ENCODE measurements at places on chromosomes 1 and 21. TPM values are rescaled to one million over a fixed set of nuclear protein-coding genes. Genes with fewer than 3 reads are reported as not detected.

DNA sequence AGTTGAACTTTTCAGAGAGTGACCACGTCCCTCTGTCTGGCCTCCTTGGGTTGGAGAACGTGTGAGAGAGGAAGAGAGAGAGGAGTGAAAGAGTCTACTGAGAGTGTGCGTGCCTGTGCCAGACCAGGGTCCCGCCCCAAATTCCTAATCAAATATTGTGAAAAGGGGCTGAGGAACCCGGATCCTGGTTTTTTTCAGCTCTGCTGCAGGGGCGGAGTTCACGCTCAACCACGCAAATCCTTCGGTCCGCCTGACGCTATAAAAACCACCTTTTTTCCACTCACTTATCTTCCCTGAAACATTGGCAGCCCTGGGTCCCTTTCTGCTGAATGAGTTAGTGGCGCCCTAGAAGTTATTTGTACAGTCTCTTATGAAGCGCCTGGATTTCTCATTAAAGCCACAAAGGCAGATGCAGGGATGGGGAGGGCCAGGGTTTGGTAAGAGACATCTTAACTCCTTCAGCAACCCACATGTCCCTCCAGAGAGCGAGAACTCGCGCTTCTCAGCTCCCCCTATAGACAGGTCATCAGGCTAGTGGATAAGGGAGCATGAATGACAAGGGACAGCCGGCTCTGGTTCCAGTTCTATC is at the start of gene FMOD:
TSS of gene FMOD (minus strand) at position 86 of the 589 bp plus-strand sequence. CDS start 2,852 bp downstream, outside the sequence.
- peak; percentile 23 for DNase-seq

GRCh38 chr1:198918920-198919319 is 280.1 kb downstream of the PTPRC start:
- peak; percentile 52 for DNase-seq

GRCh38 chr1:28111157-28111556 is 22.7 kb upstream of the EYA3 start:
- no peak for DNase-seq

- no peak for DNase-seq
Measured at GRCh38 chr21:45388611-45389296, 16.2 kb upstream of the COL18A1 start.

GRCh38 chr21:26061437-26061836 is 109.1 kb downstream of the APP start:
- DNase-seq: peak; percentile 7

GRCh38 chr1:1763657-1764621 is 14.3 kb downstream of the NADK start:
- peak; percentile 98 for DNase-seq

- DNase-seq: no peak
Measured at GRCh38 chr1:116347696-116348095, 25.3 kb upstream of the ATP1A1 start.

DNA sequence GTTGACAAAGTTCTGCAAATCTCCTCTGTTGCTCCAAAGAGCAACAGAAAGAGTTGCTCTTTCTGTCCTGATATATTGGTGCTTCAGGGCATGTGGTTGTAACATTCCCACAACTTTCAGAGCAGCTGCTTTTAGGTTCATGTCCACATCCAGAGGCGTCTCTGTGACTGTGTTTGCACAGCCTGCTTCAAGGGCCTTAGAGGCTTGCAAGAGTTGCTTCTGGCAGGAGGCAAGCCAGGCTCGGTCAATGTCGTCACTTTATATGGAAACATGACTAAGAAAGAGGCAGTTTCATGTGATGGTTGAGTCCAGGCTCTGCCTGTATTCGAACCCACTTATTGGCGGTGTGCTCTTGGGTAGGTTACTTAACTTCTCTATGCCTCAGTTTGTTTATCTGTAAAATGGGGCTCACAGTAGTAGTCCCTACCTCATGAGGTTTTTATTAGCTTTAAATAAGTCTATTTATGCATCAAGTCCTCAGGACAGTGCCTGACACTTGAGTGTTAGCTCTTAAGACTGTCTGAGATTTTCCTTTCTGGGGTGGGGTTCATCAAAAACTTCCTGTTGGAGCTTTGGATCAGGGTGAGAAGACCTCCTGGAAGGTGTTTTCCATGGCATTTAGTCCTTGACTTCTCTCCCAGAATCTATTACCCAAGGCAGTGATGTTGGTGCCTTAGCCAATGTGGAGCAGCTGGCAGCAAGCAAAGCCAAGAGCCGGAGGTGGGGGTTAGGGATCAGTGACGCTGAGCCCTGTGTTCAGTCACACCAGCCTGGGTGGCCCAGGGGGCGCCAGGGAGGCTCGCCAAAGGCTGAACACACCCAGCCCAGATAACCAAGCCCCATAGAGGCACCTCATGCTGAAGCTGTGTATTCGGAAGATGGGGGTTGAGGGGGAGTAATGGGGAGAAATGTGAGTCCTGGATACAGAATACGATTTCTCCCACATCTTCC is 18.9 kb downstream of the LHX4 start:
- no peak for DNase-seq

- DNase-seq: no peak
Measured at GRCh38 chr1:67405473-67406245, 24.5 kb downstream of the SERBP1 start.

GRCh38 chr1:107250169-107250568 is 109.3 kb downstream of the NTNG1 start:
- DNase-seq: no peak

DNA sequence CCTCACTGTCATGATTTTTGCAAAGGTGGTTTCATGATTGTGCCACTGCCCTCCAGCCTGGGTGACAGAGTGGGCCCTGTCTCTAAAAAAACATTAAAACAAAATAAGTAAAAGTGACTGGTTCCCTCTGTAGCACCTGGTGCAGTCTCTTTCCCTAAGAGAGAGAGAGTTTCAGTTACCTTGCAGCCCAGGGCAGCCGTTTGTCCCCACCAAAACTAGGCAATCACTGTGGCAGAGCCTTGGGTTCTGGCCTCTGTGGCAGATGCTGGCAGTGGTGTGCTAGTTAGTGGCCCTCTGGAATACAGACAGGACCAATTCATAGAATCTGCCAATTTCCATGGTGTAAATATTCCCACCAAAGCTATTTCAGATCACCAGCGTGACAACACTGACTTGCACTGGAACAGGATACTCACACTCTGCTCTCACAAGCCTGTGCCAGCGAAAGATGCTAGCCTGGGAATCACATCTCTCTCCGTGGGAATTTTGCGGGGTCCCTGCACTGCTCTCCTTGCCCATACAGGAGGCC is 108.7 kb downstream of the TLR5 start:
- DNase-seq: no peak

GRCh38 chr1:214923278-214923915 is 159.1 kb upstream of the KCNK2 start:
- DNase-seq: no peak

DNA sequence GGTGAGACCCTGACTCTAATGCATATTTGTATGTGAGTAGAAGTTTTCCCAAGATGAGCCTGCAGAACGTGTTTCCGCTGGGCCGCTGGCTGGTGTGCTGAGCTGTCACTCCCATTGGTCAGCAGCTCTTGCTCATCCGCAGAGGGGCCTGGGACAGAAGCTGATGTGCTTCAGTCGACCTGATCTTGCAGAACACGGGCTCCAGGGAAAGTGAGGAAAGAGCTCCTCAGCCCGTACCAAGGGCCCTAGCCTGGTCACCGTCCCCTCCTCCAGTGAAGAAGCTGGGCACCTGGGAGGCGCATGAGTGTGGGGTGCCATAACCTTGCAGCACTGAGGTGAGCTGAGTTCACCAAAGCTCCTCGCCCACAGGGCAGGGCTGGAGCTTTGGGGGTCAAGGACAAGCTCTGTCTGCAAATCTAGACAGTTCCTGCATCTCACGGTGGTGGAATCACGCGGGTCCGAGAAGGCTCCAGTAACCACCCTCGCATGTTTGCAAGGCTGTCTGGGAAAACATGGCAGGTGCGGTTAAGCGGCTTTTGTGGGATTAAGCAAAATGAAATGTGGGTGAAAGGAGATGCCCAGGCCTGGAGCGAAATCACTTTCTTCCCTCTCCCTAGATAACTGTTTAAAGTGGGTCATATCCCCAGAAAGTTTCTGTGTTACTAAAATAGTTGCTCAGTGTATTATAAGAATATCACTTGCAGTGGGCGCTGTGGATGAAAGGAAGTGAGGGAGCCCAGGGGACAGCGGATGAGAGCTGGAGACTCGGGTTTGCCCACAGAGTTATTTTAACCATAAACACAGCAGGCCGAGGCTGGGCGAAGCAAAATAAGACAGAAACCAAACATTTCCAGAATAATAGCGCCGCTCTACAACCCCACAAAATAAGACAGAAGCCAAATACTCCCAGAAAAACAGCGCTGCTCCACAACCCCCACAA is 33.1 kb upstream of the LRRC3 start:
- no peak for DNase-seq

GRCh38 chr1:182159443-182159842 is 97.9 kb upstream of the ZNF648 start:
- no peak for DNase-seq

GRCh38 chr1:116254776-116255175 is 118.3 kb upstream of the ATP1A1 start:
- no peak for DNase-seq

GRCh38 chr1:227897704-227898438 is 49.9 kb downstream of the WNT9A start:
- no peak for DNase-seq

DNA sequence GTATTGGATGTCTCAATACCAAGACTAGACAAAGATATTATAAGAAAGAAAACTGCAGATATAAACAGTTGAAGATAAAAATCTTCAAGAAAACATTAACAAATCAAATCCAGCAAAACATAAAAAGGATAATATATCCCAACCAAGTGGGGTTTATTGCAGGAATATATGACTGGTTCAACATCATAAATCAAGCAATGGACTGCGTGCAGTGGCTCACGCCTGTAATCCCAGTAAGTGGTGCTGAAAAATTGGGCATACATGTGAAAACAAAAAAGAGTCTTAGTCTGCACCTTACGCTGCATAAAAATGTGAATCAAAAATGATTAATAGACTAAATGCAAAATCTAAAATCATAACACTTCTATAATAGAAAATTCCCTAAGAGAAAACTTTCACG is 112.9 kb upstream of the PDE4B start:
- no peak for DNase-seq

- no peak for DNase-seq
Measured at GRCh38 chr1:171965777-171966176, 124.5 kb downstream of the DNM3 start.

The HUNK gene
- total RNA-seq: not detected

The ZDHHC18 gene
- total RNA-seq: 15.5 TPM

The B3GALNT2 gene
- 88.4 TPM for total RNA-seq

The ASH1L gene
- total RNA-seq: 59.1 TPM

The TNFRSF14 gene
- total RNA-seq: 4.2 TPM

The LIPI gene
- not detected for total RNA-seq

The NBPF26 gene
- 17.9 TPM for total RNA-seq

The IL19 gene
- total RNA-seq: not detected

The USP21 gene
- 36.6 TPM for total RNA-seq

The SH2D5 gene
- 14.0 TPM for total RNA-seq

The TEDDM1 gene
- not detected for total RNA-seq

The AADACL3 gene
- total RNA-seq: not detected
